ENCODE measurements at places on chromosomes 5 and 9. TPM values are rescaled to one million over a fixed set of nuclear protein-coding genes. Genes with fewer than 3 reads are reported as not detected.

The FLT4 gene
- total RNA-seq = 42.1 TPM

The CDH6 gene
- 20.8 TPM for total RNA-seq

- peak; percentile 33 for DNase-seq
- peak overlapping the region; percentile 33 for H3K27ac ChIP-seq
- H3K36me3 ChIP-seq = peaks cover 3% of the 10 kb centered on the region
- H3K4me3 ChIP-seq = no peak overlapping the region
- H3K4me1 ChIP-seq = no peaks in the 10 kb centered on the region
These were observed 37.2 kb downstream of the MRPS27 start for GRCh38 chr5:72282878-72283277.

- DNase-seq = no peak
- no peak overlapping the region for H3K4me3 ChIP-seq
- no peak overlapping the region for H3K27ac ChIP-seq
- peaks cover 1% of the 10 kb centered on the region for H3K36me3 ChIP-seq
These were observed 10.1 kb downstream of the PHF2 start for GRCh38 chr9:93586290-93587057.

DNA sequence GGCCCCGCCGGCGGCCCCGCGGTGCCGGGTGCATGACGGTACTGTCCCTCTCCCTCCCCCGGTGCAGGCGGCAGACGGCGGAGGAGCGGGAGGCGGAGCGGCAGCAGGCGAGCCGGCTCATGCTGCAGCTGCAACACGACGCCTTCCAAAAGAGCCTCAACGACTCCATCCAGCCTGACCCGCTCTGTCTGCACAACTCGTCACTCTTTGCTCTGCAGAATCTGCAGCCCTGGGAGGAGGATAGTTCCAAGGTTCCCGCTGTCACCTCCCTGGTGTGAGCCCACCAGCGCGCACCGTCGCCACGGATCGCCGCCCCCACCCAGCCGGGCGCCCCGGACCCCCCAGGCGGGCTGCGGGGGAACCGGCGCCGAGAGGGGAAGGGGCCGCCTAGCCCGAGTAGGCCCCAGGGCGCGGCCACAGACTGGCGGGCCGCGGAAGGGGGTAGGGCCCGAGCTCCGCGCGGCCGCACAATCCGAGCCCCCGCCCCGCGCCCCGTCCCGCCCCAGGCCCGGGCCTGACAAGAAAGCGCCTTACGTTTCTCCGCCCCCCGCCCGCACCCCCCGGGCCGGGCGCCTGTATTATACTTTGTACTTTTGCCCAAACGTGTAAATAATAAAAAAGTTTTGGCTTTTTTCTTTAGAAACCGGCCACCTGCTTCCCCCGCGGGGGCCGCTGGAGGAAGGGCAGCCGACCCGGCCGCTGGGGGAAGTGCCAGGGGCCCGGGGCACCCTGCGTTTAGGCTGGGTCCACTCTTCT lies 2.5 kb downstream of the TLX3 start:
- H3K4me1 ChIP-seq = no peaks in the 10 kb centered on the region
- no peak overlapping the region for H3K27ac ChIP-seq
- peak; percentile 78 for DNase-seq
- H3K4me3 ChIP-seq = no peak overlapping the region
- H3K36me3 ChIP-seq = no peaks in the 10 kb centered on the region

DNA sequence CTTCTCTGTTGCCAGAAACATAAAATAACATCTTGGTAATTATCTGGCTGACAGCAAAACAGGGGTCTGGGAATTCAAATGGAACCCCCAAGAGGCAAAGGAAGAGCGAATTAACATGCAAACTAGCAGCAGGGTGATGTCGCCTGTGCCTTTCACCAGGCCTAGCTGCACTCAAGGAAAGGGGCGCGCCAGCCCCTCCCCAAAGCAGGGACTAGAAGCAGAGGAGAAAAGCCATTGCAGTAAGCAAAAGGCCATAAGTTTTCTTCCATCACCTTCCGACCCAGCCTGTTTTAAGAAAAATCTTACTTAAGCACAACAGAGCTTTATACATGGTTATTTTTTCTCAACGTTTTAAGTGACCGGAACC lies 539 bp downstream of the POC5 start:
- H3K27ac ChIP-seq = peak overlapping the region; percentile 98
- H3K36me3 ChIP-seq = peaks cover 2% of the 10 kb centered on the region
- no peak for DNase-seq
- H3K4me3 ChIP-seq = peak overlapping the region; percentile 93

The HRCT1 gene
- 14.1 TPM for total RNA-seq

DNA sequence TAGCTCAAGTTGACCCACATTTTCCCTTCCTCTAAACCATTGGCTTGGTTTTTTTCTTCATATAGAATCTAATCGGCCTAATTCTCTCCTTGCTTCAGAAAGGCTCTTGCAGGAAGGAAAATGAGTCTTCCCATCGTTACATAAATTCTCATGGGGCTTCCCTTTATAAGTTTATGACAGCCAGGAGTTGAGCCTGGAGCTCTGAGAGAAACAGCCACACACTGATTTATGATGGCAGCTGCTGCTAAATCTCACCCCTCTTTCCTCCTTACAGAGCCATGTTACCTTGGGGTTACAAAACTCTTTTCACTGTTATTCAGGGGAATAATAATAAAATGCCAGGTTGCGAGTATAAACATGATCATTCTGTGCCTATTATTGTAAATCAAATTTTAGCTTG lies 5.2 kb upstream of the RNF14 start:
- no peaks in the 10 kb centered on the region for H3K4me1 ChIP-seq
- no peak overlapping the region for H3K27ac ChIP-seq
- no peaks in the 10 kb centered on the region for H3K27me3 ChIP-seq

DNA sequence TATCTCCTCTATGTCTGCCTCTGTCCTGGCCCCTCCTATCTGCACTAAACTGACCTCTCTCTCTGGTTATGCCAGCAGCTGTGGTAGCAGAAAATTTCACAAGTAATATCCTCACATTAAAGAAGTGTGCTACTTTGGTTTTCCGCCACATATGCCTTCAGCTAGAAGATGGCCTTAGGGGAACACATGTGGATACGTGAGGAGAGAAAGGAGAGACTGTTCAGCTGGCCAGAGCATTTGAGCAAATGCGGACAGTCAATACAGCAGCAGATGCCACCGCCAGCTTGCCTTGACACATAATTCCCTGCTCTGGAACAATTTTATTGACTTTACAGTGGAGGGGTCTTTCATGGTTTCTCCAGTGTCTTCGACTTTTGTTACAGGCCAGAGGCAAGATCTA lies 434.6 kb downstream of the TAF11L14 start:
- H3K36me3 ChIP-seq = no peaks in the 10 kb centered on the region
- H3K4me3 ChIP-seq = no peak overlapping the region
- H3K27ac ChIP-seq = no peak overlapping the region
- H3K4me1 ChIP-seq = no peaks in the 10 kb centered on the region
- DNase-seq = no peak
- no peaks in the 10 kb centered on the region for H3K27me3 ChIP-seq

- H3K4me3 ChIP-seq = no peak overlapping the region
- H3K4me1 ChIP-seq = peaks cover 19% of the 10 kb centered on the region
- H3K27me3 ChIP-seq = no peaks in the 10 kb centered on the region
- H3K27ac ChIP-seq = peak overlapping the region; percentile 95
- DNase-seq = peak; percentile 46
- H3K36me3 ChIP-seq = no peaks in the 10 kb centered on the region
These were observed 26.3 kb upstream of the CDKN2AIPNL start for GRCh38 chr5:134437847-134438581.

DNA sequence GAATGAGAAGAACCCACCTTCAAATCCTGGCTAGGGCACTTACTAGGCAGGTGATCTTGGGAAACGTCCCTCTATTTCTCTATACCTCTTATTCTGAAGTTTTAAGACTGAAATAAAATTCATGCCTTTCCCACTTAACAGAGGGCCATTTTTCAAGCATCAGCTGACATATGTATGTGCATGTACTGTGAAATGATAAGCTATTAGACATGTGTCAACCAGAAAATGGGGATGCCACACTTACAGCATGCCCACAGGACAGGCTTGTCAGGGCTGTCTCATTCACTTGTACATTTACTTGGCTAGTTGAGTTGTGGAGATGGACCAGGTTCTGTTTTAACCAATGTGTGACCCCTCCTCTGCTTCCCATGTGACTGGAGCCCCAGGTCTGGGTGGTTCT lies 78.5 kb downstream of the C9orf152 start:
- H3K36me3 ChIP-seq = no peaks in the 10 kb centered on the region
- no peak overlapping the region for H3K4me3 ChIP-seq
- peaks cover 62% of the 10 kb centered on the region for H3K4me1 ChIP-seq
- DNase-seq = no peak

DNA sequence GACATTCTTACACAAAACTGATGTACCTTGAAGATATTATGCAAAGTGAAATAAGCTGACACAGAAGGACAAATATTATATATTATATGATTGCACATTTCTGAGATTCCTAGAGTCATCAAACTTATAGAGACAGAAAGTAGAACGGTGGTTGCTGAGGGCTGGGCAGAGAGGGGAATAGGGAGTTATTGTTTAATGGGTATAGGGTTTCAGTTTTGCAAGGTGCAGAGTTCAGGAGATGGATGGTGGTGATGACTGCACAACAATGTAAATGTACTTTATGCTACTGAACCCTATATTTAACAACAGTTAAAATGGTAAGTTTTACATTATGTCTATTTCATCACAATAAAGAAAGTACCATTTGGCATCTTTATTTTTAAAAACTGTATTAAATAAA lies 315.8 kb upstream of the POU5F2 start:
- H3K4me1 ChIP-seq = no peaks in the 10 kb centered on the region
- H3K4me3 ChIP-seq = no peak overlapping the region
- DNase-seq = no peak
- peaks cover 1% of the 10 kb centered on the region for H3K36me3 ChIP-seq

DNA sequence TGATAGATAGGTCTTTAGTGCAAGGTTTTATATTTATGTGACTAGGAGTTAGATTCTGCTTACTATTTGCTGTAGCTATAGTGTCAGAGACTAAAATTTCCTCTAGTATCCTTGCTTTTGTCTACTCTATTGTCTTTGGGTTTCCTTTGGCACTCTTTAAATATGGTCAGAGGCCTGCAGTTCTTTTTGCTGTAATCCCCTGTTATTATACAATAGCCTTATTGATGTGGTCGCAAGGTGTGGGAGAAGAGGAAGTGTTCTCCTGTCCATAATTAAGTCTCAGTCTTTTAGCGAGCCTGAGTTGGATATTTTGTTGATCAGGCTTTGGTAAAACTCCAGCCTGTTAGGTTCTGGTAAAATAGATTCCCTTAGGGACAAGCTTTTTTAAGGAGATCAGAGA lies 34.9 kb downstream of the LURAP1L start:
- H3K4me1 ChIP-seq = peaks cover 26% of the 10 kb centered on the region
- no peaks in the 10 kb centered on the region for H3K27me3 ChIP-seq
- H3K4me3 ChIP-seq = no peak overlapping the region
- no peak for DNase-seq

DNA sequence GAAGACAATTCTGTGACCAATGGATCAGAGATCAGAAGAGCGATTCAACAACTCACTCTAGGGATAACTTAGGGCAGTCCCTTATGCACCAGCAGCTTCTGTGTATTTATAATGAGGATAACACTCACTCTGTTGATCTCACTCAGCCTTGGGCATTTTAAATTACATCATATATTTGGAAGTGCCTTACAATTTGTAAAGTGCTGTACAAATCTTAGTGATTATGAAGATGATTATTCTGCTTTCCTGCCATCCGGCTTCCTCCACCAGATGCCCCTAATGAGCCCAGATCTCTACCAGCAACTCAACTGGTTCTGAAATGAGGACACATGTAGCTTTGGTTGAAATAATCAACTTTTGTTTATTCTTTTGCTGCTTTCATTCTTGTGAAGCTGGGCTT lies 105.3 kb downstream of the PCSK1 start:
- H3K4me1 ChIP-seq = no peaks in the 10 kb centered on the region
- H3K36me3 ChIP-seq = no peaks in the 10 kb centered on the region
- no peak overlapping the region for H3K27ac ChIP-seq
- H3K27me3 ChIP-seq = no peaks in the 10 kb centered on the region
- H3K4me3 ChIP-seq = no peak overlapping the region

The IER5L gene
- total RNA-seq = 24.7 TPM

- no peak for DNase-seq
- H3K4me1 ChIP-seq = no peaks in the 10 kb centered on the region
- no peak overlapping the region for H3K27ac ChIP-seq
These were observed 200.4 kb downstream of the ARRDC3 start for GRCh38 chr5:91182763-91183162.

DNA sequence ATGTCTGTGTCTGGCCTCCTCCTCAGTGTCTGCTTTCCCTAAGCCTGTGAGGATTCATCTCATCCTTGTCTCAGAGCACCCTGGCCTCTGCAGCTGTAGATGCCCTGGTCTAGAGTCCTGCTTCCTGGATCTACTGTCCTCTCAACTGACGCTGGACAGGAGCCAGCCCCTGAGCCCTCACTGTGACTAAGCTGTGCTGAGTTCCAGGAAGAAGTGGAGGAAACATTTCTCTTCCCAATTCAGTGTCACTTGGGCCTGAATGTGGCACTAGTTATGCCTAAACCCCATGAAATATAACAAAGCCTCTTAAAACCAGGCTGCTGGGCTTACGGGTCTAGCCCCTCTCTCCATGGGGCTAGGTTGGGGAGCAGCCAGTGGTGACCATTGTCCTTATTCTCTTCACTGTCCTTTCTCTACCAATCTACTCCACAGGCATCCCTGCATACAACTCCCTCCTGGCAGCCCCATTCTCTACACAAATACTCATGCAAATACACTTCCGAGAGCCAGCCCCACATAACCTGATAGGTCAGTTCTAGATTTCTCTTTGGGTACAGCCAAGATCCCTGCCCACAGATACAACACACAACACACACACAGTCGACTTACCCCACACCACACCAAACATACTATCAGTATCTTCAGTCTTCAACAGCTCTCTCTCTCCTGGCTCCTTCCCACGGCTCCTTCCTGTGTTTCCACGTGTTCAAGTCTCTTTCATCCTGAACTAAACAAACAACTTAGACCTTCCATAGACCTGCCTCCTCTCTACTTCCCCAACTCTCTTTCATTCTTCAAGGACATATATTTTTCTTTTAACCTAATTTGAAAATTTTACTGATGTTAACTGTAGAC lies 220.8 kb downstream of the SNX18 start:
- H3K27ac ChIP-seq = no peak overlapping the region
- peak; percentile 50 for DNase-seq
- no peaks in the 10 kb centered on the region for H3K27me3 ChIP-seq
- H3K4me3 ChIP-seq = no peak overlapping the region

The MRRF gene
- 43.9 TPM for total RNA-seq

- H3K4me1 ChIP-seq = no peaks in the 10 kb centered on the region
- no peak overlapping the region for H3K4me3 ChIP-seq
- DNase-seq = peak; percentile 61
- no peaks in the 10 kb centered on the region for H3K36me3 ChIP-seq
These were observed 91.5 kb upstream of the NFIL3 start for GRCh38 chr9:91515074-91515687.

All from lung (tissue), 17 donors.